Muscle of back (tissue), 13 donors: ENCODE measurements at places on chromosomes 4 and X. TPM values are rescaled to one million over a fixed set of nuclear protein-coding genes. Genes with fewer than 3 reads are reported as not detected.

Gene RPS6KA6
- 6.5 TPM for polyA plus RNA-seq

Gene TBC1D1
- 61.1 TPM for polyA plus RNA-seq

Gene PF4V1
- polyA plus RNA-seq, result not detected

Gene HTN3
- polyA plus RNA-seq, result not detected

Gene NIPAL1
- 6.0 TPM for polyA plus RNA-seq

Gene KLKB1
- 0.11 TPM for polyA plus RNA-seq

Gene OGT
- polyA plus RNA-seq, result 148 TPM
